ENCODE measurements at places on chromosomes 11 and 22.
A peak's percentile ranks its signal among the peaks of the same experiment; 100 is the strongest.

GRCh38 chr11:115168229-115168671 lies 336.0 kb downstream of the CADM1 start:
- DNase-seq: no peak

DNA sequence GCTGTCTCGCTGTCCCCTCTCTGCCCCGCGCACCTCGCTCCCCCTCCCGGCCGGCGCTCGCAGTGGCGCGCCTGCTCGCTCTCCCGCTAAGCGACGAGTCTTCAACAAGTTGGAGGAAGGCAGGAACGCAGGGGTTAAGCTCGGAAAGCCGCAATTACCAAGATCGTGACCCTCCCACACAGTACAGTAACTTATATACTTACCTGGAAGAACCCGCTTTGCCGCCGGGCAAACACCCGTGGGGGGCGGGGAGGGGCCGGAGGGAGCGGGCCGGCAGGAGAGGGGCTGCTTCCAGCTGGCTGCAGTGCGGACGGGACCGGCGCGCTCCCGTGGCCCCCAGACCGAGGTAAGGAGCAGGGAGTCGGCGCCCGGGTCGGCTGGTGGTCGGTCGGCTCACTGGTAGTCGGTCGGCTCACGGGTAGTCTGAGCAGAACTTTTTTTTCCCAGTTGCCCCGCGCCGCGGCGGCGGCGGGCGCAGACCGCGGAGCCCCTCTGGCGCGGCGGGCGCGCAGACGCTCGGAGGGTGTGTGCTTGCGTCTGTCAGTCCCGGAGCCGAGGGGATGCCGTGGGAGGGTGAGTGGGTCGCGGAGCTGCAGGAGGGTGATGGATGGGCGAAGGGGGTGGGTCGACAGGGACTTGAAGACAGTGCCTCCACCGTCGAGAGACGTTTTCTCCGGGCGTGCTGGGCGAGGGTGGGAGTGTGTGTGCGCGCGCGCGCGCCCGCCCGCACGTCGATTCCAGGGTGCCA lies 101.2 kb upstream of the HSD17B12 start:
- DNase-seq: peak; percentile 34

DNA sequence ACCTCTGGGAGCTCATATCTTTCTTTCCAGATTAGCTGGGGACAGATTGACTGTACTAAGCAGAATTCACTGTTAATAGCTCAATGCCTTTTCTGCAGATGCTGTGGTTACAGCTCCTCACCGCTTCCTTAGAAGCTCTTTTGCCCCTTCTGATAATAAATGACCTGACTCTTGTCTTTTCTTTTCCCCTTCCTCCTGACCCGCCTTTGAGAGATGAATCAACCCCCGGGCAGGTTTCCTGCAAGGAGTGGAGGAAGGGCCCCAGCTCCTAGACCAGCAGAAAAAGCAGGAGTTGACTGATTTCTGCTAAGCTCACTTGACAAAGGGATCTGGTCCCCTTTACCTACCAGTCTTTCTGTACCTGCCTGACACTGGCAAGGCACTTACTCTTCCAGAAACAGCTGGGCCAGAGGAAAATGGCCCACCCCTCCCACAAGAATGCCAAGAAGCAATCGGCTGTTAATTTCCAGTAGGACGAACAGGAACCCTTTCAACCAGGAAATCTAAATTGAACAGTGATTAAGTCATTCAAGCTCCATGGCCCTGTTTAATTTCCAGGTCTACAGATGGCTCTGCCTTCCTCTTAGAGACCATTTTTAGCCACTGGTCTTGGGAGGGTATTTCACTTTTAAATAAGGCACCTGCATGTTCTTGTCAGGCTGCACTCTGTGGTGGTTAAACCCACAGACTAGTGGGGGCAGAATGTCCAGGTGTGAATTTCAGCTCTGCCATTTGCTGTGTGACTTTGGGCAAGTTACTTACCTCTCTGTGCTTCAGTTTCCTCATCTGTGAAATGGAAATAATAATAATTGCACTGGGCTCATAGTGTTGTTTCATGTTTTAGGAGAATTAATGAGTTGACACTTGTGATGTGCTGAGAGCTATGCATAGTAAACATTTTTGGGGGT lies 67.5 kb downstream of the PRR5L start:
- no peak for DNase-seq

DNA sequence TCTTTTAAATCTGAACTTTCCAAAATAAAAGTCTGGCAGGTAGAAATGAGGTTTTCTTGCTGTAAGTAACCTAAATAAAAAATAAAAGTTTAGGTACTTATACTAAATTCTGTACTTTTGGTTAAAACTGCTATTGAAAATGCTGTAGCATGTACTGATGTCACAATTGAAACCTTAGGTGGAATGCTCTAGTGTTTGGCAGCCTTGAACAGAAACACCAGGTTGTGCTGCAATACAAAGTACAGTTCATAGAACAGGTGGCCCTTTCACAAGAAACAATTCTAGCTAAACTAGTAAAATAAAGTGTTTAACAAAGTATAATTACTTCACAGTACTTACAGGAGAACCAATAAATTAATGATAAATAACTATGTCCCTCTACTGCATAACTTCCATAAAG lies 25.1 kb downstream of the NPAT start:
- DNase-seq: no peak

DNA sequence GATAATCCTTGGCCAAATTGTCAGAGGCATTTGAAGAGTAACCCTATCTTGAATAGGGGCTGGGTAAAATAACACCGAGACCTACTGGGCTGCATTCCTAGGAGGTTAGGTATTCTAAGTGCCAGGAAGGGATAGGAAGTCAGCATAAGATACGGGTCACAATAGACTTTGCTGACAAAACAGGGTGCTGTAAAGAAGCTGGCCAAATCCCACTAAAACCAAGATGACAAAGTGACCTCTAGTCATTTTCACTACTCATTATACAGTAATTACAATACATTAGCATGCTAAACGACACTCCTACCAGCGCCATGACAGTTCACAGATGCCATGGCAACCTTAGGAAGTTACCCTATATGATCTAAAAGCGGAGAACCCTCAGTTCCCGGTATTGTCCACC lies 964 bp upstream of the REXO2 start:
- DNase-seq: no peak

DNA sequence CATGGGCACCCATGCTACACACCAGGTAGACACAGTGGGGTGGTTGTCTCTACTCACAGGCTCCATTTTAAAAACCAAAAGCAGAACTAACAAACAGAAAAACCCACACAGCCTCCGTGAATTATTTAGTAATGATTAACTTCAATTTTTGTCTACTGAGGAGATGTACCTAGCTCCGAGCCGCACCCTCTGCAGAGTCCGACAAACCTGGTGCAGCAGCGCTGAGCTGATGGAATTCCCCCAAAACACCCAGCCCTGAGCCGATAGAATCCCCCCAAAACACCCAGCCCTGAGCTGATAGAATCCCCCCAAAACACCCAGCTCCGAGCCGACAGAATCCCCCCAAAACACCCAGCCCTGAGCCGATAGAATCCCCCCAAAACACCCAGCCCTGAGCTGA lies 927.0 kb downstream of the BRD1 start:
- no peak for DNase-seq

DNA sequence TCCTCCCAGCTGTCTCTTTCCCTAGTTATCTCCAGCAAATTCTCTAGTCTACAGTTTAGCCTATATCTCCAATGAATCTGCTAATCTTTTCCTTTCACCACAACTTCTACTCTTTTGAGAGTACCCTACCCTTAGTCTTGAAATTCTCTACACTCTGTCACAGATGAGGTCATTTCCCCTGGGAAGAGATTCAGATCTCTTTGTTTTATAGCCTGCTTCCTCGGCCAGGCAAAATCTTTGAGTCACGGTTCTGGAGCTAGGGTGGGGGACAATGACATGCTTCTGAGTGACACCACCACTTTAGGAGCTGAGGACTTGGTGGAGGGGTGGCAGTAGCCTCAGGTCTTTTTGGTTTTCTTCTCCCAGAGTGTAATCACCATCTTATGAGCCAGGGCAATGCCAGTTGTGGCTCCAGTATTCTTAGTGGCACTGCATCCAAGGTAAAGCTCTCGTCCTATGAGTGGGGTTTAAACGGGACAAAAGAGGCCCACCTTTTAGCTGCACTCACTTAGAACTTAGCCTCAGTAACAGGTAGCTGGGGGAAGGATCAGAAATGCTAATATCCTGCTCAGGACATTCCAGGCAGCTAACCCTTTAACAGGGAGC lies 98.5 kb upstream of the RRM1 start:
- no peak for DNase-seq
